Skeletal muscle cell (primary cell): ENCODE measurements at places on chromosomes 13 and 19.

- peak; percentile 58 for DNase-seq
These were observed 617 bp upstream of the IQCN start for GRCh38 chr19:18274781-18275356.

GRCh38 chr19:18814063-18814462, 17.7 kb upstream of the UPF1 start:
- no peak for DNase-seq

DNA sequence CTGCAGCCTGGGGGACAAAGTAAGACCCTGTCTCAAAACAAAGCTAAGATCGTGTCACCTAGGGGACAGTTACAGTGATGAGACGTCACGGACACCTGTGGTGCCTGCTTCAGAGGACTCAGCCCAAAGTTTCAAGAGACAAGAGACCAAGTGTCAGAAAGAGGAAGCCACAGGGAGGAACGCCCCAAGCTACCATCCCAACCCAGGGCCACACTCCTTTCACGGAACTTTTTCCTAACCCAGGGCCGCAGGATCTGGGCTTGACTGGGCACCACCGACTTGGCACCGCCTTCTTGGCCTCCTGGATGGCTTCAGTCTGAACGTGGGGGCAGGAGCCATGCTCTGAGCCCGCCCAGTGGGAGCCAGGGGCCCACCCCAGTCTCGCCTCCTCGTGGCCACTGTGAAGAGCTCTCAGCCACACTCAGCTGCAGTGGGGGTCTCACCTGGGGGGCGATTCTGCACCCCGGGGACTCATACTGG, 8.5 kb downstream of the MOB3A start:
- DNase-seq: no peak

DNA sequence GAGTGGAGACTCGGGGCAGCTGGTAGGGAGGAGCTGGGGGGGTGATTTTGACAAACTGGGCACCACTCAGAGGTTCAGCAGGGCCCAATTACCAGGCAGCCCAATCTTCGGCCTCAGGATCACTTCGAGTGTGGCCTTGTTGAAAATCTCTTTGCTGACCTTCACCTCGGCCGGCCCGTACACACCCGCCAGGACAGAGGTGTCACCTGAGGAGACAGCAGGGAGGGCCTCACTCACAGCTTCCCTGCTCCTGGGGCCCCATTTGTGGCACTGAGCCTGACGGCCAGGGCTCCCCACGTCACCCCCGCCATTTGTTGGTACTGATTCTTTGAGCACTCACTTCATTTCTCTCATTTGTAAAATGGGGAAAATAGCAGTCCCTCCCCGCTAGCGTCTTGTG, 4.4 kb downstream of the EXOSC5 start:
- no peak for DNase-seq

GRCh38 chr13:107005577-107005976, 437.6 kb upstream of the ARGLU1 start:
- DNase-seq: no peak

GRCh38 chr19:1901940-1902404, 3.2 kb upstream of the ADAT3 start:
- DNase-seq: no peak
